ENCODE measurements at places on chromosomes 16 and 17.

DNA sequence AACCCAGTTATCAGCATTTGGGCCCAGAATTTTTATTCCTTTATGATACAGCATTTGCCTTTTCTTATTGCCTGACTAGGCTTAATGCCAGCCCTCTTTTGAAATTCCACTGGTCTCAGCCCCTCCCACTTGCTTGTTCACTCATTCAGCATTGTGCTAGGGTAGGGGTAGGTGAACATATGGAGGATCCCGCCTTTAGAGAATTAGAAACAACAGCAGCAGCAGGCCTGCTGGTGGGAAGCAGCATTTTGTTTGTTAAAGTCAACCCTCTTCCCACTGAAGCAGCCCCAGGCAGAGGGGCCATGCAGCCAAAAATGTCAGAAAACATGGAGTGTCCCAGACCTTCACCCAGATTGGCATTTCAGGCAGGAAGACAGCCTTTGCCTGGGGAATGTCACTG lies 1355.2 kb downstream of the CDH8 start:
- DNase-seq, result no peak

DNA sequence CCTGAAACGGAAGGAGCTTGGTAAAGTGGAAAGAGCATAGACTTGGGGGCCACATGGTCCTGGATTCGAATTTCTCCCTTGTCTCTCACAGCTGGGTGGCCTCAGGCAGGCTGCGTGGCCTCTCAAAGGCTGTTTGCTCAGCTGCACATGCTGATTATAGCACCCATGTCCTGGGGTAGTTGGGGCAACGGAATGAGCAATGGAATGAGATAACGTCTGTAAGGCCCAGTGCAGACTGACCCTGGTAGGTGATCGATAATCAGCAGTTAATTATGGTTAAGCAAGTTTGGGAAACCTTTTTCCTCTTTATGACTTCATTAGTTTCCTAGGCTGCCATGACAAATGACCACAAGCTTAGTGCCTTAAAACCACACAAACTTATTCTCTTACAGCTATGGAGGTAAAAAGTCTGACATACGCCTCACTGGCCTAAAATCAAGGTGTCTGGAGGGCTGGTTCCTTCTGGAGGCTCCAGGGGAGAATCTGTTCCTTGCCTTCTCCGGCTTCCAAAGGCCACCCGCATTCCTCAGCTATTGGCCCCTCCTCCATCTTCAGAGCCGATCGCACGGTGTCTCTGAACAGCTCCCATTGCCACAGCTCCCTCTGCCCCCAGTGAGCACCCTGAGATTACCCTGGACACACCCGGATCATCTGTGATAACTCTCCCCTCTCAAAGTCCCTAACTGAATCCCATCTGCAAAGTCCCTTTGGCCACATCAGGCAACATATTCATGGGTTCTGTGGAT lies 294.9 kb upstream of the FOXF1 start:
- DNase-seq, result no peak

DNA sequence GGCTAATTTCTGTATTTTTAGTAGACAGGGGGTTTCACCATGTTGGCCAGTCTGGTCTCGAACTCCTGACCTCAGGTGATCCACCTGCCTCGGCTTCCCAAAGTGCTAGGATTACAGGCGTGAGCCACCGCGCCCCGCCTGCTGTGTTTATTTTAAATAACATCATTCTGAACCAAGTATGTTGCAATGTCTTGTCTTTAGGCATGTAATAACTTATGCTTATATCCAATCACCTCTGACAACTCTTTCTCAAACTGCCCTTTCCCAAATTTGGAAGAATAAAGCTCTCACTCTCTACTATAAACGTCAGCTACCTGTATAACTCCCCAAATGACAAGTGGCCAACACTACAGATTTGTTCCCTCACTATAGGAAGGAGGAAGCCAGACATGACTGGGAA lies 103.1 kb upstream of the FA2H start:
- no peak for DNase-seq

DNA sequence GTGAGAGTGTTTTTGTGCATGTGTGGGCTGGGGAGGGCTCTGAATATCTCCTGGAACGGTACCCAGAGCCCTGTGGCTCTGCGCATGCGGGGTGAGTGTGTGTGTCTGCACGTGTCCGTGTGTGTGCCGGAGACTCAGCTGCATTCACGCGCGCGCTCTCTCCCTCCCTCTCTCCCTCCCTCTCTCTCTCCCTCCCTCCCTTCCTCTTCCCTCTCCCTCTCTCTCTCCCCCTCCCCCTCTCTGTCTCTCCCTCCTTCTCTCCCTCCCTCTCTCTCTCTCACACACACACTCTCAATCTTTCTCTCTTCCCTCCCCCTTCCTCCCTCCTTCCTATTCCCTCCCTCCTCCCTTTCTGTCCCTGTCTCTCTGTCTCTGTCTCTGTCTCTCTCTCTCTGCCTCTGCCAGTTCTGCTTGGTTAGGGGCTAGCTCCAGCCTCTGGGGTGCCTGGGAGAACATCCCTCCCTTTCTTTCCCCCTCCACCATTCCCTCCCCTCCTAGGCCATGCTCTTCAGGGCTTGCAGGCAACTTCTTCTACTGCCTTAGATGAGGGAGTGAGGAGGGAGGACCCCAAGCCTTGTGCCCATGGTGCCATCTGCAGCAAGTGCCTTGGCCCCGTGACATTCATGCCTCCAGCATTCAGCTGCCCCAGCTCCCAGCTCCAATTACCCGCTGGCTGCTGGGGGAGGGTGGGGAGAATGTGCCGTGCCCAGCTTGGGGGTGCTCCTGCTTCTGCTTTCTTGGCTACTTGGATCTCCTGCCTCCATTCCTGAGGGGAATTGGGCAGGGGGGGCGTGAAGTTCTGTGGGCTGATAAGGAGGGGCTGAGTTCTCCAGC lies 6.4 kb downstream of the THRA start:
- DNase-seq, result peak; percentile 51

Data from GM12891 (cell line).